ENCODE measurements at places on chromosomes 13 and 19. TPM values are rescaled to one million over a fixed set of nuclear protein-coding genes. Genes with fewer than 3 reads are reported as not detected.

Gene LRRC25
- total RNA-seq = not detected

Gene ZNF730
- 0.86 TPM for total RNA-seq

Gene MAP2K2
- total RNA-seq = 360 TPM

DNA sequence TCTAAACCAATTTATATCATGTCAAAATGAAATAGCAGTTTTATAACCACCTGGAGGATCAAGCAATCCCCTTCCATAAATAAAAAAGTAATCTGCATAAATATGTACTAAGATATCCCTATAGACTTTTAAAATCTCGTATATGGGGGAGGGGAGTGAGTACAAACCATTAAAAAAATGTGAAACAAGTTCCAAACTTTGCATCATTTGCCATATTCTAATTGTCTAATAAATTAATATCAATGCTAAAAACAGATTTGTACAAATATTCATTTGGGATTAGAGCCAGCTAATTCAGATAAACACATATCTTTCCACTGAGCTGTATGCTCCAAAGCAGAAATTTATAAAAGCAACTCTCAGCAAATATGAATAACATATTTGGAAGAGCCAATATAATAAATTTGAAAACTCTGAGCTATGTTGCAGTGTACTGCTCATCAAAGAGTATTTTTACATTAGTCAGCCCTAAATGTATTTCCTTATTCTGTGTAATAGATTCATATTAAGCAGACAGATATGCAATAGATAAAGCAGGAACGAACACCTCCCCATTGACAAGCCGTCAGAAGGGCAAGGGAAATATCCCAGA, 970.2 kb downstream of the EFNB2 start:
- H3K27me3 ChIP-seq = no peaks in the 10 kb centered on the region
- H3K27ac ChIP-seq = no peak overlapping the region
- no peak for DNase-seq
- no peak overlapping the region for H3K4me3 ChIP-seq
- no peaks in the 10 kb centered on the region for H3K4me1 ChIP-seq

GRCh38 chr19:1267477-1268225, 1.5 kb upstream of the CIRBP start:
- no peak overlapping the region for H3K27ac ChIP-seq
- no peak for DNase-seq
- no peaks in the 10 kb centered on the region for H3K27me3 ChIP-seq
- H3K4me1 ChIP-seq = peaks cover 64% of the 10 kb centered on the region
- H3K4me3 ChIP-seq = peak overlapping the region; percentile 67
- no peaks in the 10 kb centered on the region for H3K36me3 ChIP-seq

- H3K36me3 ChIP-seq = no peaks in the 10 kb centered on the region
- no peak overlapping the region for H3K4me3 ChIP-seq
- DNase-seq = no peak
These were observed 5.0 kb downstream of the ERFL start for GRCh38 chr19:41923045-41923788.

DNA sequence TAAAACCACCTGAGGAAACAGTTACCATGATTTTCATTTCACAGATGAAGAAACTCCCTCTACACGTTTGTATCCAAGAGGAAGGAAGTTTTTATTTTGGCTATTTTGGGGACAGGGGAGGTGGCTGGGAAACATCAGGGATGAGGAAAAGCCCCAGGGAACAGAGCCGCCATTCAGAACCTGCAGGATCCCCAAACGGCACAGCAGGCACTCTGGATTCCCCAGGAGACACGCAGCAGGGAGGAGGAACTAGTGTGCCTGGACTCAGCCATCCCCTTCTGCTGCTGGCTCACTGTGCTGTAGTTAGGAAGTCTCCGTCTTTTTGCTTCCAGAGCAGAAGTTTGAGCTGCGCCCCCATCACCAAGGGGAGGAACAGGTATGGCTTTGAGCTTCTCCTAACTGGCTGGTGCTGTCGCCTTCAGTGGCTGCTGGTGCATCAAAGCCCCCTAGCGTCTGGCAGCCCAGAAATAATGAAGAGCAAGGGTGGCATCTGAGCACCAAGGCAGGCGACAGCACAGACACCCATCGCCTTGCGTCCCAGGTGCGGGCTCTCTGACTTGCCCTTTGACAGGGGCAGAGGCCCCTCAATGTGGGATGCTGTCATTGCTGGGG, 4.2 kb downstream of the NAPA start:
- no peaks in the 10 kb centered on the region for H3K27me3 ChIP-seq
- H3K4me3 ChIP-seq = no peak overlapping the region
- DNase-seq = no peak
- H3K4me1 ChIP-seq = peaks cover 29% of the 10 kb centered on the region
- no peak overlapping the region for H3K27ac ChIP-seq
- no peaks in the 10 kb centered on the region for H3K36me3 ChIP-seq

GRCh38 chr13:87376081-87376480, 295.1 kb upstream of the SLITRK5 start:
- H3K27ac ChIP-seq = no peak overlapping the region
- H3K27me3 ChIP-seq = no peaks in the 10 kb centered on the region
- no peaks in the 10 kb centered on the region for H3K4me1 ChIP-seq
- no peak overlapping the region for H3K4me3 ChIP-seq

DNA sequence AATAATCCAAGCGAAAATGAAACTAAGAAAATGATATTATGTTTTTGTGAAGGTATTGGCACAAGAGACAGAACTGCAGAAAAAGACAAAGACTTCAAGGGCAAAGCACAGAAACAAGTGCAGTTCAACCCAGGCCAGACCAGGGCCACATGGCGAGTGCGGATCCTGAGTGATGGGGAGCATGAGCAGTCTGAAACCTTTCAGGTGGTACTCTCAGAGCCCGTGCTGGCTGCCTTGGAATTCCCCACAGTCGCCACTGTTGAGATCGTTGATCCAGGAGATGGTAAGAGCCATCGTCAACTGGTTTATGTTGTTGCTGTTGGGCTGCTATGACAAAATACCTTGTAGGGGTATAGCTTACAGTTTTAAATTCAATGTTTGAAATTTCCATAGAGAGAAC, 82.6 kb downstream of the FREM2 start:
- no peak overlapping the region for H3K27ac ChIP-seq
- no peaks in the 10 kb centered on the region for H3K36me3 ChIP-seq
- H3K4me1 ChIP-seq = no peaks in the 10 kb centered on the region
- H3K27me3 ChIP-seq = peaks cover 13% of the 10 kb centered on the region
- no peak overlapping the region for H3K4me3 ChIP-seq
- no peak for DNase-seq

GRCh38 chr13:57724486-57725272, 93.1 kb downstream of the PCDH17 start:
- no peak overlapping the region for H3K27ac ChIP-seq
- H3K4me1 ChIP-seq = no peaks in the 10 kb centered on the region
- H3K36me3 ChIP-seq = no peaks in the 10 kb centered on the region
- no peaks in the 10 kb centered on the region for H3K27me3 ChIP-seq

GRCh38 chr19:53908106-53908934, 758 bp upstream of the CACNG7 start:
- H3K36me3 ChIP-seq = no peaks in the 10 kb centered on the region
- H3K27me3 ChIP-seq = peaks cover 50% of the 10 kb centered on the region
- no peak overlapping the region for H3K27ac ChIP-seq
- no peak overlapping the region for H3K4me3 ChIP-seq

GRCh38 chr13:94854688-94855087, 142.3 kb upstream of the SOX21 start:
- no peak for DNase-seq
- H3K4me1 ChIP-seq = peaks cover 4% of the 10 kb centered on the region

DNA sequence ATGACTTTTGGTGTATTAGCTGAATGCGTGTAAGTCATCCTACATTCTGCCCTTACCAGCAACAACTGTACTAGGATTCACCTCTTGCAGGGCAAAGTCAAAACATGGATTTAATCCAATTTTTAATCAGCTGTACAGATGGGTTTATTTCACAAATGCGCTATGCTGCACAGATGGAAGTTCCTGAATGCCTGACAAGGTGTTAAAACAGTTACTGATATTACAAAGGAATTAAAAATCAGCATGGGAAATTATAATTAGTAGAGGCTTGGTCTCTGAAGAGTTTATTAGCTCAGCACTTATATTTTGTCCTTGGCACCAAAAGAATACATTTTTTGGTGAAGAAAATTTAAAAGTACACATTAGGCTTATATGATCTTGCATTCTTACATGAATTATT, 448.9 kb downstream of the PCDH9 start:
- no peak overlapping the region for H3K27ac ChIP-seq
- no peaks in the 10 kb centered on the region for H3K4me1 ChIP-seq
- no peaks in the 10 kb centered on the region for H3K27me3 ChIP-seq
- DNase-seq = no peak
- no peaks in the 10 kb centered on the region for H3K36me3 ChIP-seq
- H3K4me3 ChIP-seq = no peak overlapping the region

- H3K4me1 ChIP-seq = peaks cover 41% of the 10 kb centered on the region
- H3K27me3 ChIP-seq = no peaks in the 10 kb centered on the region
- H3K4me3 ChIP-seq = no peak overlapping the region
These were observed 614.5 kb downstream of the TBC1D4 start for GRCh38 chr13:74867460-74867859.

DNA sequence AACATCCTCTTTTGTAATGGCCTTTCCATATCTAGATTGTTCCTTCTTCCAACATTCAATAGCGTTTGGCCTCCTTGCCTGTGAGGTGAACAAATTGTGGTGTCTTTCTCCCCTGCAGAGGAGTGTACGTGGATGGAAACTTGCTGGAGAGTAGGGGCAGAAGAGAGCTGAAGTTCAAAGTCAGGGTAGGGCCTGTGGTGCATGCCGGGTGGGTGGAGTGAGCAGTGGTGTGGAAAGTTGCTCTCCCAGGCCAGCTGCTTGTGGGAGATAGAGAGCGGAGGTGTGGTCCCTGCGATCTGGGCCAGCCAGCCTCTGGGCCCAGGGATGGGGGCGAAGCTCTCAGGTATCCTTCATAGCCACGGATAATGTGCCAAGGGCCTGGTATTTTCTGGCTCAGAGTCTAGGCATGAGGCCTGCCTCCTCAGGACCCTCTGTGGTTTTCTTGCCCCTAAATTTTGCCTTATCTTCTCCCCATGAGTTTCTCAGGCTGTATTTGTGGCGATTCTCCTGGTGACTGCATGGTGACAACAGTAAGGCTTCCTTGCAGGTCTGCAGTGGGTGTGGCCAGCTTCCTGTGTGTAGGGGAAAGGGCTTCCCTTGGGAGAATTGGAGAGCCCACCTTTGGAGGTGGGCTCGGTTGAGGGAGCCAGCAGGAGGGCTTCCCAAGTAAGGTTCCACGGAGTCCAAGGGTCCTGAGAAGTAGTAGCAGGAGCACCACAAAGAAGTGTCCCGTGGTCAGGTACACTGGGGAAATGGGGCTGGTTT, 6.7 kb downstream of the RGCC start:
- no peaks in the 10 kb centered on the region for H3K36me3 ChIP-seq
- H3K27me3 ChIP-seq = no peaks in the 10 kb centered on the region
- no peak overlapping the region for H3K4me3 ChIP-seq
- no peak overlapping the region for H3K27ac ChIP-seq
- H3K4me1 ChIP-seq = peaks cover 6% of the 10 kb centered on the region

- peak overlapping the region; percentile 54 for H3K4me3 ChIP-seq
- H3K27me3 ChIP-seq = no peaks in the 10 kb centered on the region
- peaks cover 50% of the 10 kb centered on the region for H3K4me1 ChIP-seq
- H3K27ac ChIP-seq = peak overlapping the region; percentile 97
- DNase-seq = peak; percentile 99
These were observed 12.9 kb downstream of the SPC24 start for GRCh38 chr19:11142528-11143171.

DNA sequence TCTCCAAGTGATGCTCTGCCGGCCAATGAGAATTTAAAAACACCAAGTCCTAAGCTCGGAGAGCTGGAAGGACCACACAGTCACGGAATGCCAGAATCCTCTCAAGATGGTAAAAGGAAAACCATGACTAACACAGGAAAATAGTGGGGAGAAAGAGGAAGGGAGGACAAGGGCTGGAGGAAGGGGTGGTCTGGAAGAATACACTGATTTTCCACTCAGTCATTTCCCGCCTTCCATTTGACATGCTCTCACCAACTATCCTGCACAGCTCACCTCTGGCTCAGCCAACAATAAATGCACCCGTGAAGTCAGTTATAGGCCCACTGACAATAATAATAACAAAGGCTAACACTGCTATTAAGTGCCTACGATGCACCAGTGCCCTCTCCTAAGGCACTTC, 31.5 kb downstream of the SLC7A1 start:
- no peaks in the 10 kb centered on the region for H3K27me3 ChIP-seq
- H3K27ac ChIP-seq = no peak overlapping the region
- no peaks in the 10 kb centered on the region for H3K4me1 ChIP-seq
- DNase-seq = no peak
- H3K36me3 ChIP-seq = no peaks in the 10 kb centered on the region

DNA sequence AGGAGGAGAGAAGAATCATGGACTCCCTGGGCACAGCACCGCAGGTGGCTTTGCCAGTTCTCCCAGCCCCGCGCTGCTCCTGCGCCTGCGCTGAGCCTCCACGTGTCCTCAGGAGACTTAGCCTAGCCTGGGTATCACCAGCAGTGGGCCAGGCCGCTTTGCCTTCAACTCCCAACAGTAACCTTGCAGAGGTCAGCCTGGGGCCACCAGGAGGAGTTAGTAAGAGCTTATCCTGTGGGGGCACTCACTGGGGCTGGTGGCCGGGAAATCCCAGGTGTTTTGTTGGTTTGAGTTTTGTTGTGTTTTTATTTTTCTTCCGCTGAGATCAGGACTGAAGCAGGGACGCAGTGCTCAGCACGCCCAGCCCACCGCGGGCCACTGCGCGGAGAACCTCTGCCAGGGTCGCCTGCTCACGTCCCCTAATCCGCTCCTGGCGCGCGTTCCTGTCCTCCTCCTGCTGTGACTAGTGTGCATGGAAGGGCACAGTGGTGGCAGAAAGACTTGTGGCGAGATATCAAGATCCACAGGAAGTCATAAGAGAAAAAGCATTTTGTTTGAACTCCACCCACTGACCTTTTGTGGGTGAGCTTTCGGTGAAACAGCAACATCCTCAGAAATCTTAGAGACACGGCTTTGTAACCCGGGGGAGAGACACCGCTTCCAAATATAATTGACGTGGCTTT, 207.4 kb upstream of the RFC3 start:
- no peak overlapping the region for H3K4me3 ChIP-seq
- H3K36me3 ChIP-seq = no peaks in the 10 kb centered on the region
- H3K27ac ChIP-seq = no peak overlapping the region
- H3K4me1 ChIP-seq = no peaks in the 10 kb centered on the region
- DNase-seq = no peak

Data from PC-3 (cell line).